ENCODE measurements at places on chromosomes 4 and X.

GRCh38 chr4:133581996-133582619, 433.0 kb downstream of the PCDH10 start:
- DNase-seq, result no peak

- DNase-seq, result no peak
Measured at GRCh38 chr4:121794505-121795188, 6.5 kb upstream of the EXOSC9 start.

- no peak for DNase-seq
Measured at GRCh38 chrX:16770970-16771482, 15.2 kb upstream of the TXLNG start.

- DNase-seq, result peak; percentile 42
Measured at GRCh38 chrX:136646602-136647239, 1.2 kb upstream of the CD40LG start.

GRCh38 chr4:54743562-54743961, 85.8 kb downstream of the KIT start:
- no peak for DNase-seq

- DNase-seq, result no peak
Measured at GRCh38 chr4:185101354-185101890, 41.6 kb upstream of the SLC25A4 start.

DNA sequence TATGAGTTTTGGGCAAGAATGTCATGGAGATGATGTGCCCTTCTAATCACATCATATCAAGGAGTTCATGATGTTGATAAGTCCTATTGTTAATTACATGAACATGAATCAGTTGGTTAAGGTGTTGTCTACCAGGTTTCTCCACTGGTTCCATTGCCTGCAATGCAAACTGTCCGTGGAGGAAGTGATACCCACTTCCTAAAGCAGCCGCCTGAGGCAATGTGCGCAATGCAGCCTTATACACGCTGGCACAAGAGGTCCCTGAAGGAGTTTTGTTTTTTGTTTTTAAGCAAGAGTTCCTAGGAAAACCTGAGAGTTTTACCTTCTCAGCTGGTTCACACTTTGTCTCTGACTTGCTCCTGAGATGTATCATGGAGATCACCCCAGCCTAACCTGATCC, 5.9 kb upstream of the GPKOW start:
- DNase-seq, result no peak
